HS-5 (cell line): ENCODE measurements at places on chromosomes 4 and X.

DNA sequence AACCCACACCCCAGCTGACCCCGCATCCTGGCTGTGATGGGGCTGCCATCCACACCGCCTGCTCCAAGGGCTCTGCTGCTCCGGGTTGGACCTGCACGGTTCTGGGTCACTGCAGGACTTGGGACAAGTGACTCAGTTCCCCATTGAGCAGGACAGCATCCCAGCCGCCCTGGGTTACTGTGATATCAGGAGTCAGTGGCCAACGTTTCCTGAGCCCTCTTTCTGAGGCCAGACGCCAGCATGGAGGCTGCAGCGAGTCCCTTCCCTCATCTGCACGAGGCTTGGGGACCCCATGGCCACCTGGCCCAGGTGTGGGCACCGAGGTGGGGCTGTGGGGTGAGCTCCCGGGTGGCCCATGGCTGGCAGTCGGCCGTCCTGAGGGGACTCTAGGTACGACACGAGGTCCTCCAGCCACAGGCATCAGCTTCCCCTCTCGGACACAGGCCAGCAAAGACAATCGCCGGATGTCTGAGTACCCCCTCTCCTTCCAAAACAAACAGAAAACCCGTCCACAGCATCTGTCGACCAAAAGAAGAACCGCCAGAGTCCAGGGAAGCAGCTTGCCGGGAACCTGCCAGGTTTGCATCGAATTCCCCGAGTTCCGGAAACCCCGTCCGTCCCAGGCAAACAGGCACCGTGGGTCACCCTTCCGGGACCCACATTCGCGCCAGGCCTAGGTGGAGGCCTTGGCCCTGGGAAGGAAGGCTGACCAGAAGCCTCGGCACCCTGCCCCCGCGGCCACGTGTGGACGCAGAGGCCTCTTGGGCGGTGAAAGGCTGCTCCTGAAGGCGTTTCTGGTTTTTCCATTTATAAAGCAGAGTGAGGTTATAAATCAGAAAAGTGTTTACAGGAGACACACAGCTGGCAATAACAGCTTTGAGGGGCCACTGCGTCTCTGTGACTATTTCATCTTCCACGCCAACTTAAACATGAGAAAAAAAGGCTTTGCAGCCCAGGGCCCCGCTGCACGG lies 136.0 kb downstream of the FAM53A start:
- DNase-seq = no peak

- no peak for DNase-seq
Observed at GRCh38 chr4:1288786-1289185, 905 bp upstream of the MAEA start.

DNA sequence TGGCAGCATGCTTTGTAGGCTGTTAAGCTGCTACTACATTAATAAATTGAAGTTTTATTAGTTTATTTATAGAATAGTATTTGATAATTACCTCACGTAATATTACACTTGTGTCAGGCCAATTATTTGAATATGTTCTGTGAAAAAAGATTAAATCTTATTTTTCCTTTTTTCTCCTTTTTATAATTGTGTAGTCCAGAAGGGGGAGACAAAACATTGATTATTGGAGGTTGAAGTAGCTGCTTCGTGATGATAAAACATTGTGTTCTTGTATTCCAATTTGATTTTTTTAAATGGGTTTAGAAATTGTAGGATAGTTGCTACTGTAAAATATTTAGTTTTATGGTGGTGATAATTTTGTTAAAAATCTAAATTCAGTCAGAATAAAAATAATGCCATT lies 85.7 kb downstream of the DIAPH2 start:
- DNase-seq = no peak

DNA sequence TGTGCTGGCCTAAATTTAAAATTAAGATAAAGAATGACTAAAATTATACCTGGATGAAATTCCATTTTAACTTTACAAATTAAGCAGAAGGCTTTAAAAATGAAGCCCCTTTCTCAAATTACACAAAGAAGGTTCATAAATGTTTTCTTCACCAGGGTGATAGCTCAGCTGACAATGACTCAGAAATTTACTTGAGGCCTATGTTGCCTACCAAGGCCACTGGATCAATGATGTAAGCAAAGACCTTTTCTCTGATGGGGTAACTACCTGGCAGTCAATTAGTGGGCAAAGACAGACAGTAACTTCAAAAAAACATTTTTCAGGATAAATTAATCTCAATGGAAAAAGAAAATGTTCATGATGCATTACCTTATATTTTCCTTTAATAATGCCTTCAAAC lies 23.9 kb upstream of the GPR34 start:
- no peak for DNase-seq

GRCh38 chr4:55865228-55865806 lies 11.9 kb downstream of the EXOC1 start:
- peak; percentile 65 for DNase-seq

DNA sequence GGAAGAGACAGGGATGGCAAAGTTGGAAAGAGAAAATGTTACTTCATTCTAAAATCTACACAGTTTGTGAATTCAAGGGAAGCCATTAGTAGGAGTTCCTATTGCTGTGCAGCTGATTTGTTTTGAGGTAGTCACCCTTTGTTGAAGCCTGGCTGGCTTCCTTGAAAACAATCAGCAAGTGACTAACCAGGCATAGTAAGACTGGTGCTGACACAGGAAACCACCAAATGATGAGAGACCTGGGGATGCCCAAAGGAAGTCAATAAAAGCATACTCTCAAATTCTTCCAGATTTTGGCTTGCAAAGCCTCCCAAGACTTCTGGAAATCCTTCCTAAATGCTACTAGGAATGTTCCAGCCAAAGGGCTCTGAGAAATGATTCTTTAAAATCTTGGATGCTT lies 23.9 kb upstream of the PRDM8 start:
- no peak for DNase-seq

GRCh38 chr4:183200453-183200852 lies 101.4 kb downstream of the WWC2 start:
- peak; percentile 50 for DNase-seq

GRCh38 chr4:18917689-18918088 lies 896.1 kb upstream of the LCORL start:
- DNase-seq = peak; percentile 45

DNA sequence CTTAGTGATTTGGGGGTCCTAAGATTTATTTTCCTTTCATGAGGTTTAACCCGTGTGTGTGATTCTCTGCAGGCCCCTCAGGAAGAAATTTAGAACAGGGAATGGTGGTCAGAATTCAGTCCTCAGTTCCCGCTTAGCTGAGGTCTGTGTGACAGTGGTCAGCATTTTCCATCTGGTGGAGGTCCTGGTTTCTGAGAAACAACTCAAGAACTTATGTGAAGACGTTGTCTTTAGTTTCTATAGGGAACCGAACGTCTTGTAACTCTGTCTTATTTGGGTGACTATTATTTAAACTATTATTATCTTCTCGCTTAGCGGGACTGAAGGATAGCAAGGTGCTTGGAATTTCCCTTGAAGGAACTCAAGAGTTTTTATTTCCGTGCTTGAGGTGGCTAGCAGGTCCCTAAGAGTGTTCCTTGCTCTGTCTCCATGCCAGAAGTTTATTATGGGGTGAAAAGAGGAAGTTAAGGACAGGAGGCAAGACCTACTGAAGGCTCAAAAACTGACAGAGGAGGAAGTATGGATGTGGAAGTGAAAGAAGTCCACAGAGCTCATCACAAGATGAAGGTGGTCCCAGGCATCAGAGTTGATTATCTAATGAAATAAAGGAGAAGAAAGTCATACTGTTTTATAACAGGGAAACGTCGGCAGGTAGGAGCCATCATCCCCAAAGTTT lies 9.4 kb downstream of the MGST2 start:
- DNase-seq = no peak
